ENCODE measurements at places on chromosomes 1 and 21.
A peak's percentile ranks its signal among the peaks of the same experiment; 100 is the strongest.

GRCh38 chr1:226401355-226402303 lies 6.3 kb downstream of the PARP1 start:
- no peak for DNase-seq

DNA sequence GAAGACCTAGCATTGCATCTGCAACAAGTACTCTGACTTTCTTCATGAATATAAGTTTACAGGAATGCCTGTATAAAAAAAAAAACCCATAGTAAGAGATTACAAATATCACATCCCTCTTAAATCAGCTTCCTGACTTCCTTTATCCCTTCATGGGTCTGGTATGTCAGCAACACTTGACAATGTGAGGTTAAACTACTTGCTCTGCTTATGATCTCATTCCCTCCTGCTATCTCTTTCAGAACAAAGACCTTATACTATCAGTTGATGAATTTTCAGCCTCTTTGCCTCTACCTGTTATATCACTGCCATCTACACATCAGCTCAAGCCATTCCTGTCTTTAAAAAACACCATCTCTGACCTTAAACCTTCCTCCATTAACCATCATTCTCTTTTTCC lies 130.9 kb upstream of the SAMSN1 start:
- no peak for DNase-seq

DNA sequence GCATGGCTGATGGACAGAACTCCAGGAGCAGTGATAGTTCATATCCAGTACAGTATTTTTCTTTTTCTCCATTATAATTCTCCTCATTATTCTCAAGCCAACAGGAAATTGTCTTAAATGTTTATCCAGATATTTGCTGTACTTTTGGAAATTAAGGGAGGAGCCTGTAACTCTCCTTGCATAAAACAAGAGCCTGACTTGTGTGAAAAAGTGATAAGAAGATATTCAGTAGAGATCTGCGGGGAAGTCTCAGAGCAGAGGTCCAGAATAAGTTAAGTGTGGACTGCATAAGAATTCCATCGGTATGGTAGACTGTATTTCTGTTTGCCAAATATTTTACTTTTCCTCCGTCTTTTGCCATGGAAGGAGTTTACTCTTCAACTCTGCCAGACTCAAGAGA lies 70.2 kb downstream of the BACH1 start:
- no peak for DNase-seq

DNA sequence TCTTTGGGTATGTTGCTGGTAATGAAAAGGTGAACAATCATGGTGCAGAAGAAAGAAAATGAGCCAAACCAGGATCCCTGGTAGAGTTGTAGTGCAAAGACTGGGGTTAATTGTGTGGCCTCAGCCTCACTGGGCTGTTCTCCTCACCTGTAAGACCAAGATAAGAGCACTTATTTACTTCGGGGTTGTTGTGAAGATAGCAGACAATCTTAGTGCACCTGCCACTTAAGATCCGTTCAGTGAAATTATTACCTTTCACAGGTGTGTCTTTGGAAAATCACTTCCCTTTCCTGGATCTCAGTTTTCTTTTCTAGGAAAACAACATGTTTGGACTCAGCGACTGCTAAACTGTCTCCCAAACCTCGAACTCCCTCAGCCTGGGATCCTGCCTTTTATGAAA lies 1.3 kb upstream of the FGGY start:
- no peak for DNase-seq

- peak; percentile 81 for DNase-seq
Observed at GRCh38 chr1:35717911-35718476, 690 bp downstream of the C1orf216 start.

- DNase-seq = no peak
Observed at GRCh38 chr1:63859480-63860275, 85.9 kb downstream of the ROR1 start.

DNA sequence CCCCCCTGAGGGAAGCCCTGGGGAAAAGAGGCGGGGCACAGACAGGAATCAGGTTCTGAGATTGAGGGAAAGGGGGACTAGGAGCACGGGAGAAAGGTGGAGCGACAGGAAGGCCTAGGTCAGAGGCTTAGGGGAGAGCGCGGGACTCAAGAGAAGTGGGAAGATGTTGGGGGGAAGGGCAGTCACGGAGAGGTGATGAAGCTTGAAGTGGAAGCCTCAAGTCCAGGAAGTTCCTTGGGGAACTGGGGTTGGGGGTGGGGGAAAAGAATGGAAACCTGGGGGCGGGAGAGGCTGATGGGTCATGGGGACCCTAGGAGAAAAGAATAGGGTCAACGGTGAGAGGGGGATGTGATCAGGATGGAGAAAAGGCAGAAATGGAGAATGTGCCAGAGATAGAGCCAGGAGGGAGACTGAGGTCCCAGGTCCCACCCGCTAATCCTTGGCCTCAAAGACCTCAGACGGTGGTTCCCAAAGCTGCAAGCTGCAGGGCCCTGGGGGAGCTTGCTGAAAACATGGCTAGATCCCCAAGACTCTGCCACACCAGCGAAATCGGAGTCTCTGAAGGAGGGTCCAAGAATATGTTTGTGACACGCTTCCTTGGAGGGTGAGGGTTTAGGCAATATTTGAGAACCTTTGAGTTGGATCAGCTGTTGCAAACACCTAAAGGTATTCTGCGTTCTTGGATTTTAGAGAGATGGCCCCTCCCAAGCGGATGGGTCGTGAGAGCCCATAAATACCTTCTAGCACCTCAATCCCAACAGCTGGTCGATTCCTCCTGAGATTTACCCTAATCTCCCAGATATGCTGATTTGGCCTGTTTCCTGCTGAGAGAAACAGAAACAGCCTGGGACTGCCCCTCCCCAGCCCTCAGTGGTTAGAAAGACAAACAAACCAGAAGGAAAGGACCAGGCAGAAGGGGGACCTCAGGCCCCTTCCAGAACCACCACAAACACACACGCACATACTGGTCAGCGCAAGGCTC lies 3.6 kb downstream of the C1orf232 start:
- DNase-seq = no peak

DNA sequence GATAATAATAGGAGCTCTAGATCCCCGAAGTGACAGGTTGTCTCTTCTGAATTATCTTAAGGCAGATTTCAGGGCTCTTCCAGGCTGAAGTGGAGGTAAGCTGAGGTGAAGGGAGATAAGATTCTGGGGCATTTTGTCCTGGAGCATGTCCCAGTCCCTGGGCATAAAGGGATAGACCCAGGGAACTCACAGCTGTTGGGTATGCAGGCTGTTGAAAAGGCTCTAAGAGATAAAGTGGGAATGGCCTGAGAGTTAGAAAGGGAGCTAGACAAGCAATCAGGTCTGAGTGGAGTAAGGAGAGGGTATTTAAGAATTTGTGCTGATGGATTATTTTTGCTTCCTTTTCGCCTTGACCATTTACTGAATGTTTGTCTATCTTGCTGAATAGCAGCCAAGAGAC lies 123.7 kb downstream of the NOS1AP start:
- no peak for DNase-seq

- no peak for DNase-seq
Observed at GRCh38 chr1:177210071-177210470, 39.3 kb downstream of the BRINP2 start.

GRCh38 chr1:32055416-32055815 lies 17.3 kb upstream of the TMEM39B start:
- DNase-seq = no peak

GRCh38 chr1:97160818-97161217 lies 439.2 kb downstream of the PTBP2 start:
- peak; percentile 2 for DNase-seq

- DNase-seq = no peak
Observed at GRCh38 chr1:155858800-155859233, 550 bp upstream of the SYT11 start.

DNA sequence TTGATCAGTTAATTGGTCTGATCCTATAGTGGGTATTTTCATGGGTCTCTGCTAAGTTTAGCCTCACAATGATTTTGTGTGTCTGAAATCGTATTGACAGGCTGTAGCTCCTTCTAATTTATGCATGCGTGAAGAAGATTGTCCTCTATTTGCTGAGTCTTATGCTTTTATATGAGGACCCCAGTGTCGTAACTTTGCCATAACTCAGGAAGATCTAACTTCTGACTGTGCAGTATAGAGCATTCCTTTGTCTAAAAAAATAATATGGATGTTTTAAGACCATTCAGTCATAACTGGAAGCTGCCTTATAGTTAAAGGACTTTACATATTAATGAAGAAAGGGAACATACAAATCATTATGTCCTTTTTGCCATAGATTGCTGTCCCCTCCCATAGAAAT lies 73.3 kb downstream of the CAMTA1 start:
- peak; percentile 52 for DNase-seq

DNA sequence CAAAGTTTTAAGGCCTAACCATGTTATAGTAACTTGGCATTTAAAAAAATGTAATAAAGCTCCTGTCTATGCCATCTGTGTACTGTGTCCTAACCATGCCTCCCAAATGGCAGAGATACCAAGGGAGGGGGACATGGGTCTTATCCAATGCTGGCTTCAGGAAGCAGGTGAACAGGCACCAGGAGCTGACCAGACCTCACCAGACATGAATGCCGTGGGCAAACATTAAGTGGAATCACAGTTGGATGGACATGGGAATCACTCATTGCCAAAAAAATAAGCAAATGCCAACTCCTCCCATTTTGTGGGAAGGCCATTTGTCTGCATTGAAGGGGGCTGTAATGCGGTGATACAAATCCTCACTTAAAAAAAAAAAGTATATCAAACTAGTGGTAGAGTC lies 22.9 kb downstream of the PROX1 start:
- DNase-seq = no peak

GRCh38 chr1:8201331-8201861 lies 116.5 kb upstream of the SLC45A1 start:
- peak; percentile 39 for DNase-seq

DNA sequence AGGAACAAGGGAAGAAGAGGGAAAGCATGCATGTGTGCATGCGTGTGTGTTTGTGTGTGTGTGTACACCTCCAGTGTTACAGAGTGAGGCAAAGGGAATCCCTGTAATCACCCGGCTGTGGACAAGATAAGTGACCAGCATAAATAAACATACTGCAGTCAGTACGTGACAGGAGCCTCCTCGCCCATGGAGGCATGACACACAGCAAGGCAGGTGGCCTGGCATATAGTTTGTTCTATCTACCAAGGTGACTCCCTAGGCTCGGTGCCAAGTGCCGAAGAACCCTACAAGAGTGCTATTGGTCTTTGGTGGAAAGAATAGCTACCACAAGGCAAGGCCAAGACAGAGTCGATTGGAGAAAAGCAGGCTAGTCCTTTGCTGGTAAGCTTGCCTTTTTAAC lies 31.7 kb upstream of the HEATR1 start:
- DNase-seq = no peak

- DNase-seq = no peak
Observed at GRCh38 chr1:228308085-228308601, 98.5 kb downstream of the TRIM11 start.

GRCh38 chr1:15145327-15145726 lies 8.2 kb upstream of the TMEM51 start:
- DNase-seq = no peak

GRCh38 chr1:208071435-208072031 lies 160.6 kb upstream of the CD34 start:
- DNase-seq = no peak

DNA sequence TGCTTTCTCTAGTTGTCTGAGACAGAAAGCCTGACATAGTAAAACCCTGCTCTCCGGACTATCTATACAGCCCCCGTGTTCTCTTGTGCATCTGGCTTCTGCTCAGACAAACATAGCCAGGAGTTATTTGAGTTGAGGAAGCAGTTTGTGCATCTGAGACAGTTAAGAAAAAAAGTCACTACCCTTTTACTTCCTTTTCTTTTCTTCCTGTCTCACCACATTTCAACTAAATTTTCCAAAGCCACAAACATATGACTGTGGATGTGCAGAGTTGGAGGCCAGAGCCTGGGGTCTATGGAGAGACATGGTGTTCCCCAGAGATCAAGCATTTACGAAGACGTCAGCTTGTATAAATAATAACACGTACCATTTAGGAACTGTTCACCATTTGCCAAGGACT lies 158.5 kb upstream of the FGGY start:
- no peak for DNase-seq

DNA sequence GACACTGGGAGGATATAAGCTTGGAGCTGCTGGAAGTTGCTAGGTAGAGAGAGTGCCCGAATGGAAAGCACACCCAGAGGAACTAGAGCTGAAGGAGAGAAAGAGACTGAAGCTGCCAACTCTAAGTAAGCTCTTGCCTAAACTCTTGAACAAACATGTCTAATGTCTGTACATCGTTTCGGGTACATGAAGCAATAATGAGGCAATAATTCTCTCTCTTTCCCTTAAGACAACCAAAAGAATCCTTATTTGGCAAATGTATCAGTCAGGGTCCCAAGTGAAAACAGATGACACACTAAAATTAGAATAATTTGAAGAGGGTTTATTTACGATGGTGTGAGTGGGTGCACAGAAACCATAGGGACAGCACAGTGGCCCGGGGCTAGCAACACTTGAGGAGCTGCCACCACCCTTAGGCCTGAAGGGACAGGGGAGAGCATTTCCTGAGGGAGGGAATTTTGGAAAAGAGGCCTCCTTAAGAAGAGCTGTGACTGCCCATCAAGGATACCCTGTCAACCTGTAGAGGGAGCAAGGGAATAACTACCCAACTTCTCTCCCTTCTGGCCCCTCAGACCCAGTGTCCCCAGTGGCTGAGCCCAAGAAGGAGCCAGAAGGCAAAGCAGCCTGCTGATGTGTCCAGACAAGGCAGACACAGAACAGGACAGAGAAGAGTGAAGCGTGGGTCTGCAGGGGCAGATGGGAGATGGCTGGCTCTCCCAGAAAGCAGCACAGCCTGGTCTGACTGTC lies 36.1 kb upstream of the KHDRBS1 start:
- peak; percentile 81 for DNase-seq

GRCh38 chr1:181391301-181391900 lies 91.9 kb upstream of the CACNA1E start:
- DNase-seq = no peak

DNA sequence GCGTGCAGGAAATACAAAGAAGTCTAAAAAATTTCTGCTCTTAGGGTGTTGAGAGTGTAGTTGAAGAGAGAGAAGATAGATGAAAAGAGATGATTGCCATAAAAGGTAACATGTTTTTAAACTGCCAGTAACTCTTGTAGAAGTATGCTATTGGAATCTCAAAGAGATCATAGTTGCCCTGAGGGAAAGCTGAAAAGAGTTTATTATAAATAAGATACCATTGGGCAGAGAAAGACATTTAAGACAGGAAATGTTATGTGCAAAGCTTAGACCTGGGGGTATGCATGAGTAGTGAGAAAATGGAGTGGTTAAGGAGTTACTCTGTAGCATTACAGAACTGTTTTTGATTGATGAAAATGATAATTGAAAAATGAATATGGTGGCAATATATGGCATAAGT lies 17.6 kb downstream of the GABPA start:
- DNase-seq = no peak

DNA sequence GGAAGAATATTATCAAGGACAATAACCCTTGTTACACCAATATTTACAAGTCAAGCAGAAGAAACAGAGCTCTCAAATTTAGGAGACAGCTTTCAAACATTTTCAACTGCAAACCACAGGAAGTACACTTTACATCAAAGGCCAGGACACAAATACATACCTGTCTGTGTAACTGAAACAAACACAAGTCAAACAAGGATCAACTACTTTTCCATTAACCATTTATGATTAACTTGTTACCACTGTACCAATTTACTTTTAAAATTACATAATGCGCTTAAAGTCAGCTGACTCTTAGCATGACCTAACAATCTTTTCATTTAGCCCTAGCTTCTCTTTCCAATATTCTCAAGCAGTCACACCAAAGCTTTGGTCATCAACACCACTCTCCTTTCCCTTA lies 43.5 kb downstream of the TRIM33 start:
- DNase-seq = no peak

GRCh38 chr1:54857746-54858561 lies 29.0 kb downstream of the DHCR24 start:
- DNase-seq = peak; percentile 54

- peak; percentile 58 for DNase-seq
Observed at GRCh38 chr1:41495210-41495948, 10.9 kb upstream of the EDN2 start.

- no peak for DNase-seq
Observed at GRCh38 chr1:175287377-175287776, 94.8 kb upstream of the KIAA0040 start.
